ENCODE measurements at places on chromosomes 5 and 9. TPM values are rescaled to one million over a fixed set of nuclear protein-coding genes. Genes with fewer than 3 reads are reported as not detected.

DNA sequence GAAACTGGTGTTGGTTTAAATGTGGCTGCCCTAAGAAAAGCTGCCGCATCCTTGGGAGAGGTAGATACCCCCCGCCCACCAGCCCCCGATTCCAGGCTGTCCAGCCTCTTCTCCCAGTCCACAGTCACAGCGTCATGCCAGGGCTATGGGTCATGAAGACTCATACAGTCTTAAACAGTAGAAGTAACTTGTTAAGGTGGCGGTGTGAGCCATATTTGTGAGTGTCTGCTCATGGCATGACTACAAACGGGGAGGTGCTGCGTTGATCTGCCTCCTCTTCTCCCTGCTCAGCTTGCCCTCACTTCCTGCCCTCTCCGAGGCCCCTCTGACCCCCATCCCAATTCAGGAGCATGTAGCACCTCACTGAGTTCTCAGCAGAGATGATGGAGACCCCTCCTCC, 20.8 kb downstream of the FGD3 start:
- H3K4me3 ChIP-seq, result no peak overlapping the region
- DNase-seq, result no peak
- H3K27ac ChIP-seq, result no peak overlapping the region

The FGD3 gene
- 0.68 TPM for total RNA-seq

- H3K4me1 ChIP-seq, result peaks cover 7% of the 10 kb centered on the region
- no peaks in the 10 kb centered on the region for H3K36me3 ChIP-seq
- H3K27ac ChIP-seq, result no peak overlapping the region
- no peak for DNase-seq
- H3K27me3 ChIP-seq, result peaks cover 69% of the 10 kb centered on the region
Observed at GRCh38 chr5:100898504-100899346, 4.4 kb downstream of the ST8SIA4 start.

DNA sequence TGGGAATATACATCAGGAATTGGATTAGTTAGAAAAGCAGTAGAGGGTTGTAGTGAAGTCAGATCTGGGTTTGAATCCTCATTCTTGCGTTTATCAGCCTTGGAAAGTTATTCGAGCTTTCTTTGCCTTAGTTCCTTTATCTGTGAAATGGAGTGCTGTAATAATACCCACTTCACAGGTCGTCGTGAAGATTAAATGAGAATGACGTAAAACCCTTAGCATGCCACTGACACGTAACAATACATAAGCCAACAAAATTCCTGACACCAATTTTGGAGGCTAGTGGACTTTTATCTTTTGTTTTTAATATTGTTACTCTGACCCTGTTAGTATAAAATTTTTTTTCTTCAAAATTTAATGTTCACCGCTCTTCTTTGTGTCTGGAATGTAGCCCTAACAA, 3.4 kb downstream of the SKP2 start:
- H3K4me3 ChIP-seq, result no peak overlapping the region
- no peaks in the 10 kb centered on the region for H3K27me3 ChIP-seq
- H3K4me1 ChIP-seq, result peaks cover 13% of the 10 kb centered on the region
- DNase-seq, result no peak
- peaks cover 9% of the 10 kb centered on the region for H3K36me3 ChIP-seq

DNA sequence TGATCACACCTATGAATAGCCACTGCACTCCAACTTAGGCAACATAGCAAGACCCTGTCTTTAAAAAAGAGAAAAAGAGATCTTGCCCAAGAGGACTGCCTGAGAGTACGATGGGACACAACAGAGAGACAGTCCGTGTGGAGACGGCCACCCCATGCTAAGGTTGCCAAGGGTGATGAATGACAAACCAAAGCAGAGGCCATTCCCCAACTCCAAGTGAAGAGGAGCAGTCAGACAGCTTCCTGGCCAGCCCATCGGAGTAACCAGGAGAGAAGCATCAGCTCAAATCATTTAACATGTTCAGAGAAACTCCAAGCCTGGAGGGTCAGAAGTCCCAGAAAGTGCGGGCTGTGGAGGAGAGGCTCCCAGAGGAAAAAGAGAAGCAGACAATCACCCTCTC, 63.9 kb upstream of the SUB1 start:
- no peak for DNase-seq
- no peaks in the 10 kb centered on the region for H3K4me1 ChIP-seq
- H3K27ac ChIP-seq, result no peak overlapping the region
- H3K36me3 ChIP-seq, result no peaks in the 10 kb centered on the region
- H3K27me3 ChIP-seq, result no peaks in the 10 kb centered on the region

The PIP5K1B gene
- total RNA-seq, result 1.3 TPM

GRCh38 chr9:91746904-91747303, 203.1 kb downstream of the ROR2 start:
- H3K4me3 ChIP-seq, result no peak overlapping the region
- no peak overlapping the region for H3K27ac ChIP-seq
- no peak for DNase-seq
- H3K27me3 ChIP-seq, result no peaks in the 10 kb centered on the region
- H3K4me1 ChIP-seq, result no peaks in the 10 kb centered on the region

DNA sequence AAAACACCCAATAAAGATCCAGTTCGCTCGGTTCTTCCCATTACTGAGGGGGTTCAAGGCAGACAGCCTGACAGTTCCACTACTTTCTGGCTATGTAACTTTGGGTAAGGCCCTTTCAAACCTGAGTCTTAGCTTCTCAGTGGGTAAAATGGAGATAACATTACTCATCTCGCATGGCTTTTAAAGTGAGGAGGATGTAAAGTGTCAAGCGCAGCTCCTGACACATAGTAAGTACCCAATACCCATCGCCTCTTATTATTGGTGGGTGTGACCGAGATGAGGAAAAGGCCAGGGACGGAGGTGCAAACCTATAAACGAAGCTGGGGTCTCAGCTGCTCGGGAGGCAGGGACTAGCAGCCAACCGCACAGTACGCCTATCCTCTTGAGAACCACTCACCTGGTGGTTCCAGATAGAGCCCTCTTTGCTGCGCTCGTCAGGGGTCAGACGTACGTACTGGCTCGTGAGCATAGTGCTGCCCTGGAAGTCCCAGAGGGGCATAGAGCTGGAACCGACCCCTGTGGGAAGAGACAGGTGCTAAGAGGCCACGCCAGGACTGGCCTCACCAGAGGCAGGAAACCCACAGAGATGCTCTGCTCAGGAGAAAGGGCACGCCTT, 584 bp downstream of the LMAN2 start:
- no peak overlapping the region for H3K27ac ChIP-seq
- no peak for DNase-seq
- H3K36me3 ChIP-seq, result peaks cover 4% of the 10 kb centered on the region
- H3K27me3 ChIP-seq, result peaks cover 9% of the 10 kb centered on the region
- peaks cover 12% of the 10 kb centered on the region for H3K4me1 ChIP-seq

DNA sequence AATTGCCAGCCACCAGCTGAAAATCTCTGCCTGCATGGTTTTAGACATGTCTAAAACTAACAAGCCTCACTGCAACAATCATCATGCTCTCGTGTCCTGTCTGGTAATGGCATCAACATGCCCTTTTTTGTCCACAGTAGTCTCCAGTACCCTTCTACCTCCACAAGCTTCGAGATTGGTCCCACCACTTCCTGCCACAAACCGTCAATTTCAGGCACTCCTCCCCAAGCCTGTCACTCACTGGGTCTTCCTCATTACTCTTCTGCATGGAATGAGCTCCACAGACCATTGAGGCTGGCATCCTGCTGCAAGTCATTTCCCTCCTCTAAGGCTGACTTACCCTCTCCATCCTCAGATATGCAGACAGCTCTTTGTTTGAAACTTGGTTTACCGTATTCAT, 9.0 kb downstream of the LPAR1 start:
- H3K4me1 ChIP-seq, result peaks cover 12% of the 10 kb centered on the region
- H3K36me3 ChIP-seq, result no peaks in the 10 kb centered on the region
- no peak overlapping the region for H3K4me3 ChIP-seq
- no peak overlapping the region for H3K27ac ChIP-seq
- no peak for DNase-seq
- H3K27me3 ChIP-seq, result no peaks in the 10 kb centered on the region

DNA sequence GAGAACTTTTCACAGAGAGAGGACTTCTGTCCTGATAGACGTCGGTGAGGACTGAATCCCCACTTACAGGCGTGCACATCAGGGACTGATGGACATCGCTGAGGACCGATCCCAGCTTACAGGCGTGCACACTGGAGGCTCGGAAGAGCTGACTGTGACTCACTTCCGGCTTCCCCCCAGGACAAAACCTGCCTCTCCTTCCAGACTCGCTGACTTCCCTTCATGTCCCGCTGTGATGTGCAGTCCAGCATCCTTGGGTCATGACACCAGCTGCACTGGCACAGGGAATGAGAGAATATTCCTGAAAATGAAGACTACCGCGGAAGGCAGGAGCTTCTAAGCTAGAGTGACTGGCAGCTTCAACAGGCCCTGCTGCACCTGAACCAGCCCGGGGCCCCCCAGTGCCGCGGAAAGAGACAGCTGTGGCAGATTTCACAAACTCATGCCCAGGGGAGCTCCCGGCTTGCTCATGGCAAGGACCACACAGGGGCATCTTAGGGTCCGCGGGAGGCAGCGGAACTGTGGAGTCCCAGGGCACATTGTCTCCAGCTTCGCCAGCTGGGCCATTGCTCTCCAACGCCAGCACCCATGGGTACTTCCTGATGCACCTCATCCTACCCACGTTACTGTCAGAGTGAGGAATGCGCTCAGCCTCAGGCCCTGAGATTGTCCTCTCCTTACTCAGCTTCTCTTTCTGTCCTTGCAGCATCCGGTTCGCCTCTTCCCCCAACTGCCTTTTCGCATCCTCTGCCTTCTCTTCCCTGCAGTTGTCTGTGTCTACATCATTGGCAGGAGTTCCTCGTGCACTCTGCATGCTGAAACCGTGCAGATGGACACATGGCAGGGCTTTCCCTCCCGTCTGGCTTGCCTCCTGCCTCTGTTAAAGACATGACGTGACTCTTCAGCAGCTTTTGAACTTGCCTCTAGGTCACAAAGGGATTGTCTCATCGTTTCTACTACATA, 29.5 kb downstream of the SURF6 start:
- H3K36me3 ChIP-seq, result no peaks in the 10 kb centered on the region
- H3K27me3 ChIP-seq, result peaks cover 12% of the 10 kb centered on the region

The ANKRD34B gene
- total RNA-seq, result 0.77 TPM
